ENCODE measurements at places on chromosomes 7 and 10.

DNA sequence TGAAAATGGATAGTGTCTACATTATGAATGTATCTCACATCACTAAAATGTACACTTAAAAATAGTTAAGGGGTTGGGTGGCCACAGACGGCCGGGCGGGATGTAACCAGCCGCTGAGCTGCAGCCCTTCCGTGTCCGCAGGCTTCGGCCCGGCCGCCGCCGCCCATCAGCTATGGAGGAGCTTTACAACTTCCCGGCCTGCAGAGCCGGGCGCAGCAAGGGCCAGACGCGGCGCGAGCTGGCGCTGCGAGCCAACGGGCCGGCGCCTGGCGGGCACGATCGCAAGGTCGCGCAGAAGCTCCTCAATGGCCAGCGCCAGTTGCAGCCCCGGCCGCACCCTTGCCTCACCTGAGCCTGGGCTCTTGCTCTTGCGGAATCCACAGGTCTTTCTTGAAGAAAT lies 69.1 kb downstream of the KMT2C start:
- no peak for DNase-seq

DNA sequence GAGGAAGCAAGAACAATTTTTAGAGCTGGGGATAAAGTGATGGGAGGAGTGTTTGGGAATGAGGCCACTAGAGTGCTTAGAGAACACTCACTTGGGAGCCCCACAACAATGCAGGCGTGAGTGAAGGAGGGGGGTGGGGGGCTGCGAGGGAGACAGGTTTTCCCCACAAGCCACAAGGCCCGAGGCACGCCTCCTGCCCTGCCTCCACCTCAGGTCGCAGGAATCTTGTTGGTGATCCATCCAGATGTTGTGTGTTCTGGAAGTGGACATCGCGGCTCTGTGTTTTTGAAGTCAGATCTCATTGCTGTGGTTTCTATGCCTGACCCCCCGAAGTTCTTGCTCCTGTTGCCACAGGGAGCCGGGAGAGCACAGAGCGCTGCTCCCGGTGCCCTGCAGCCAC lies 178.0 kb upstream of the BMPER start:
- DNase-seq, result no peak

DNA sequence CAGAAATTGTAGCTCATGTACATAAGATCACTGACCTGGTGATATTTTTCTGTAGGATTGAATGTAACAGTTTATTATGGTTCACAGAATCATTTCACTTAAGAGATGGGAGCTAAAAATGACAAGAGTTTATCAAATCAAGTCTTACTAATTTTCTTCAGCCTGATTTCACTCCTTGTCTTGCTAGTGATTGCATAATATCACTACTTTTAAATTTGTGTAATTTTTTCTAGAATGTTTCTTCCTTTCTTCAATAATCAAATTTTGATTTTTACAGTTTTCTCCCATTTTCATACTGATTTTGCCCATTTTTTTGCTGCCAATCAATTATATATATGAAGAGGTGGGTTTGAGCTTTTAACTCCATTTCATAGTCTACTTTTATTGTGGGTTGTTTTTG lies 68.8 kb upstream of the TMEM140 start:
- no peak for DNase-seq

DNA sequence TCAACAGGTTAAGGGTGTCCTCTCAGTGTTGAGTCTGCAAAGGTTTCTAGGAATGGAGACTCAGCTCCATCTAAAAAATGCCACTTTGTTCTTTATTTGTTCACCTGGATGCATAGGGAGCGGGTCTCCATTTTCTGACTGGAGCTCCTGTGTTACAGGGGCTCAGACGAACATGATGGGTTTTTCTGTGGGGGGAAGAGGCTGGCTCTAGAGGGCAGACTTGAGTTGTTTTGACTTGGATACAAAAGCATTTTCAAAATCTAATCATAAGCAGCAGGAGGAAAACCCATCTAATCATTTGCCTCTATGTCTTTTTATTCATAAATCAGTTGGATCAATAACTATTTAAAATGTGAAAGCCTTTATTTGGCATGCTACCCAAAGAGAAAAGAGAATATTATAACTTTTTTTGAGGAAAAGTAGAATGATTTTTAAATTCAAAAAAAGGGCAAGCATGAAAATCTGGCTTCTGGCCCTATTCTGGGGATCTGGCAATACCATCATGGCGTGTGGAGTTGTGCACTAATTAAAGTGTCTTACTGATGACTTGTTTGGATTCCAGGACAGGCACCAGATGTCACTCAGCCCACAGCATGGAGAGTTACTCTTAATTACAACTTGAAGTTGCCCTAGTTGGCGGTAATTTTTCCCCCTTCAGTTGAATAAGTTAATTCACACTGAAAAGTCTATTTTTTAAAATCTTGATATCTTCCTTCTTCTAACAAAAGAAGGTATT lies 594.9 kb downstream of the REEP3 start:
- peak; percentile 25 for DNase-seq

DNA sequence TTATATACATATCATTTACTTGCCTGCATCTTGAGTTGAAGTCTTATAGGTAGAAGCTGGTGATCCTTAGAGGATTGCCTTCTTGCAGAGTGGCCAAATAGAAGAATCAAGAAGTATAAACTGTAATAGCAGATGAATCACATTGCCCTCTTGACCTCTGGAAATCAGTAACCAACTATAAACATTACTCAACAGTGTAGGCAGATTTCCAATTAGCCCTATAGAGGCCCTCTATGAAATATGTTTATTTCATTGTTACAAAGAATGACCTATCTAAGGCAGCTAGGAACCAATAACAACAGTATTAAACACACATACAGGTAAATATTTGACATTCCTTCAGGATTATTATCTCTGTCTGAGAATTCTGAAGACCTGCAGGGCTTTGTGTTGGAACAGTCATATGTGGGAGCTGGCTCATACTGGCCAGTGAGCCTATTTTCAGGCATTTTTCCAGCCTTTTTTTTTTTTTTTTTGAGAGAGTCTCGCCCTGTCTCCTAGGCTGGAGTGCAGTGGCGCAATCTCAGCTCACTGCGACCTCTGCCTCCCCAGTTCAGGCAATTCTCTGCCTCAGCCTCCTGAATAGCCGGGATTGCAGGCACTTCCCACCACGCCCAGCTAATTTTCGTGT lies 7.2 kb upstream of the SRI start:
- DNase-seq, result no peak

GRCh38 chr10:122191936-122192541 lies 79.1 kb upstream of the BTBD16 start:
- no peak for DNase-seq

DNA sequence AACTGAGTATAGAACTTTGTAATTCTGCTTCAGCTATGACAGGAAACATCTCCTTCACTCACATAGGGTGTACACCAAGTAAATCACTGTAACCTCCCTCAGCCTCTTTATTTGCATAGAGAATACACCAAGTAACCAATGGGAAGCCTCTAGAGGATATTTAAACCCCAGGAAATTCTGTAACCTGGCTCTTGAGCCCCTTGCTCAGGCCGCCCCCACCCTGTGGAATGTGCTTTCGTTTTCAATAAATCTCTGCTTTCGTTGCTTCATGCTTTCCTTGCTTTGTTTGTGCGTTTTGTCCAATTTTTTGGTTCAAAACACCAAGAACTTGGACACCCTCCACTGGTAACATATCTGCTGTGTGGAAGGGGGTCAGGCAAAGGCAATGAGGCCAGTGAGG lies 60.2 kb downstream of the CLRN3 start:
- no peak for DNase-seq

- DNase-seq, result no peak
Observed at GRCh38 chr7:156129522-156129921, 317.3 kb upstream of the SHH start.

GRCh38 chr10:109861081-109861480 lies 62.2 kb downstream of the XPNPEP1 start:
- no peak for DNase-seq

GRCh38 chr10:75461672-75462649 lies 30.5 kb downstream of the LRMDA start:
- DNase-seq, result no peak

DNA sequence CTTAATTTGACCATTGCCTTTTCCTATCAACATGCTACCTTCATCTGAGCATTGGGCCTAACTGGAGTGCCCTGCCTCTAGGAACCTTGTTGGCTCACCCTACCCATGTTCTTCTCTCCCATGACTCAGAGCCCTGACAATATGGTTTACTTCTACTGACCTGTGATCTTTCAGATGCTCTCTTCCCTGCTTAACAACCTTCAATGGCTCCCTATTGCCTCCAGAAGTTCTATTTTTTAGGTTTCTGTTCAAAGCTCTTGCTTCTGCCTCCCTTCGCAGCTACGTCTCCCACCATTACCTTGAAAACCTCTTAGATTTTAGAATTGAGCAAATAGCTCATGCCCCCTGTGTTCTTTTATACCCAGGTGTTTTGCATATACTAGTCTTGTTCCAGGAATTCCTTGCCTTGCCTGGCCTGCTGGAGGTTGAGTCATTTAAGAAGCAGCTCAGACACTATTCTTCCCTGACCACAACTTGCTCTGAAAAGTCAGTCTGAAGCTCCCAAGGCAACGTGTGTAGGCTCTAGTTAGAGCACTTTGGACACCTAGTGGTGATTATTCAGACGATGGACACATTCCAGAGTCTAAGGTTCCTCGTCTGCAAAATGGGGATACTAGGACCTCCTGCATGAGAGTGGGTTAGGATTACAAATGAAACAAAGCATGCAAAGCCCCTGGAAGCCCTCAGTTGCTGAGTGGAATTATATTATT lies 64.4 kb upstream of the EMX2 start:
- no peak for DNase-seq

DNA sequence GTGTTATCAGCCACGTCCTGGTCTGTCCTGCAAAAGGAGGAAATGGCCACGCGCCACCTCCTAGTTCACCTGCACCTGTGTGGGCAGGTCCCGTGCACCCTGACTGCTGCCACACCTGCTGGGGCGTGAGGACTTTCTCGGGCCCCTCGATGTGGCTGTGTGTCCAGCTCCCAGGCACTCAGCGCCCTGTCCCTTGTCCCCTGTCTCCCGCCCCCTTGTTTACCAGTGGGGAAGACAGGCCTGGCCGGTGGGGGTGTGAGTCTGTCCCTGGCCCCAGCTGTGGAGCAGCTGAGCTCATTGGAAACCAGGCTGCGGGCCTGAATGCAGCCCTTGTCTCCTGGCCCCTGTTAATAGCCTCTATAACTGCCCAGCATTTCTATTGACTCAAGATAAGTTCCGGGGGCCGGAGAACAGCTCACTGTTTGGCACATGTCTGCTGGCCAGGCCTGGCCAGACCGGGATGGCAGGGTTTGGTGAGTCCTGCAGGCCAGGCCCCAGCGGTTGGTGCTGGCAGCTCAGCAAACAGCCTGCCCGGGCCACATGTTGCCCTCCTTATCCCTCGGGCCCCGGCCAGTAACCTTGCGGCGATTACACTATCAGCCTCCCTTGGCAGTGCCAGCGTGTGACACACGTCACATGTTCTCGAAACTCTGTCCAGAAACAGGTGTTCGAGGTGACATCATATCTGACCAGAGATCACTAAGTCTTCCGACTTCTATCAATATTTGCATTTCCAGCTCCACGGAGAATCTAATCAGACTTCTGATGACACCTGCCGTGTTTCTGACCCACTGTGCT lies 52.1 kb downstream of the FOXL3 start:
- no peak for DNase-seq

DNA sequence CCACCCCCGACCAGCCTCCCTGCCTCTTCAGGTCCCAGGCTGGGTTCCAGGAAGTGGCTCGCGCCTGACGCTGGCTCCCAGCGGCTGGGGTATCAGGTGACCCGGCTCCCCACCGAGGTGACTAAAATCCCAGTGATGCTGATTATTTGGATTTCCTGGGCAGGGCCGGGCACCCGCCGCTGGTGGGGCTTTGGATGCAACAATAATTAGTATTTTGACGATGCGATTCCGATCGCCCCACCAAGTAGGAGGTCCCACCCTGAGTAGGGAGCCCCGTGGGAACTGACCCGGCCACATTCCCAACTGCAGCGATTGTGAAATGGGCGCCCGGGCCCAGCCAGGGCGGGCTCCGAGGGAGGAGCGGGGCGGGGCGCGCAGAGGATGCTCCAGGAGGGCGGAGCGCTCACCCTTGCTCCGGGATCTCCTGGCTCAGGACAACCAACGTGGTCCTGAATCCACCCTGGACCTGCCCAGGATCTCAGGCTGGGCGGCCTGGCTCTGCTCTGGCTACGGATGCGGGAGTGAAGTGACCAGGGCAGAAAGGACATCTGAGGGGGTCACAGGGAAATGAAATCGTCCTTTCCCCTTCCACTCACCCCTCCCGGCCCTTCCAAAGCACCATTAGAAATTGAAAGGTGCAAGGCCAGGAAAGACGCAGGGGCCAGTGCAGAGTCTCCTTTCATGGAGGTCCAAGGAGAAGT lies 32.6 kb downstream of the DUSP5 start:
- no peak for DNase-seq

GRCh38 chr10:2067015-2067414 lies 329.7 kb upstream of the ADARB2 start:
- no peak for DNase-seq

DNA sequence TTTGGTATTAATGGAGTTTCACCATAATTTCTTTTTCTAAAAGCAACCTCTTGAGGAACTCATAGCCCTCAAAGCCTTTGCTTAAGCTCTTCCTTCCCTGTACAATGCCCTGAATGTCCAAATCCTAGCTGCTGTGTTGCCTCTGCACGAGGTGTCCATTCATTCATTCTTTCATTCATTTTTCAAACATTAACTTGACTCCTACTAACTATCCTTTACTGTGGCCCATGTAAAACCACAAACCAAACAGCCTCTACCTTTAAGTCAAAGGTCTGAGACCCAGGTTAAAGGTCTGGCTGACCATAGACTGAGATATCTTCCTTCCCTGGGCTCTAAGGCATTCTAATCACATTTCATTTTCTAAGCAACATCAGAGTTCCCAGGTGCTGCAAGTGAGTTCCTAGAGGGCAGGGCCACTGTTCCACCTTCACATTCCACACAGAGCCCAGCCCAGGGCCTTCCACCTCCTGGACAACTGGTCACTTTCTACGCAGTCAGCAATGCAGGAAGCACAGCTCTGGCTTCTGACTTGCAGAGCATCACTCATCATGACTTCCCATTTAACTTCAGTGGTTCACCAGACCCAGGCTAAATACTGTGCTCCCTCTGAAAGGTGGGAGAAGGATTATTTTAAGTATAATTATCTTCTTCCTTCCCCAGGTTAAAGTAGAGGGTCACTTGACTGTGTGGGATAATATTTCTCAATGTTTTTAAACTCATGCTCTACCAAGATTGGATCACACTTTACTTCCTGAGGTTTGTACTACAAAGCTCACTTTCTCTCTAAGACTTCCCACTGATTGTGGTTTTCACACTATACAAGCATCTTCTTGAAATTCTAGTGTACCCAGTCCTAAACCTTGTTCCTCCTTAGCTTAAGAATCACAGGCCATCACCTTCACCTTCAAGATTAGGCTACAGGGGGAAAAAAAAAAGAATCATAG lies 19.1 kb downstream of the ATXN7L1 start:
- no peak for DNase-seq

GRCh38 chr10:22443175-22443901 lies 98.0 kb downstream of the SPAG6 start:
- no peak for DNase-seq

DNA sequence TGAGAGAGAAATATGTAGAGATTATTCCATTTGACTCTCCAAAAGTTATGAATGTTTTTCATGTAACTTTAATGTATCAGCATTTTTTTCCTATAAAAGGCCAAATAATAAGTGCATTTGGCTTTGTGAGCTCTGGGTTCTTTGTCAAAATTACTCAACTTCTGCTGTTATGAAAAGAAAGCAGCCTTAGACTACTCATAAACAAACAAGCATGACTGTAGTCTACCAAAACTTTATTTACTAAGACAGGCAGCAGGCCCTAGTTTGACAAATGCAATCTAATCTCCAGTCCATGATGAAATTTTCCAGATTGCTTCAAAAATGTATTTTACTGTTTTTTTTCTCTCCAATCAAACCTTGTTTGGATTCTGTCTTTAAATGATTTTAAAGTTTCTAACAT lies 46.3 kb downstream of the MRPL32 start:
- no peak for DNase-seq

- DNase-seq, result no peak
Observed at GRCh38 chr7:1758028-1758858, 88.2 kb downstream of the ELFN1 start.
